Neural crest cell (in vitro differentiated cells): ENCODE measurements at places on chromosomes 16 and 17. TPM values are rescaled to one million over a fixed set of nuclear protein-coding genes. Genes with fewer than 3 reads are reported as not detected.

DNA sequence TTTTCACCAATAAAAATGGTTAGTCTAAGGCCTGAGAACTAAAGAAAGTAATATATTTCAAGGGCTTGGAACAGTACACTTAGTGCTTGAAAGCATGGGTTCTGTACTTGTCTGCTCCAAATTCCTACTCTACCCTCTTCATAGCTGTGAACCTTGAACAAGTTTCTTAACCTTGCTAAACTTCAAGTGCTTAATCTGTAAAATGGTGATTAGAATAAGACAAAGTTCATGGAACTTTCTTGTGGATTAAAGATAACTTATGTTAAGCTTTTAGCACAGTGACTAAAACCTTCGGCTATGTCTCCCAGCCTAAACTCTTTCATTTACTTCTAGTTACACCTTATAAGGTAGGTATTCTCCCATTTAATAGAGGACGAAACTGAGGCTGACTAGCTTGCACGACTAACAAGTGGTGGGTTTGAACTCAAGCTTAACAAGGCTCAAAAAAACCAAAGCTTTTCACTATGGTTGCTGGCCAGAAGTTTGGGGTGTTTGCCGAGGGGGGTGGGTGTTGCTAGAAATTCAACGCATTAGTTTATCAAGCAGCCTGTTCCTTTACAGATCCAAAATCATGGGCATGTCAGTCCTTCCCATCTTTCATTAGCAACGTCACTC lies 28.8 kb downstream of the CDRT4 start:
- DNase-seq: no peak
- H3K27ac ChIP-seq: no peak overlapping the region
- H3K4me1 ChIP-seq: peaks cover 51% of the 10 kb centered on the region
- peaks cover 32% of the 10 kb centered on the region for H3K36me3 ChIP-seq
- H3K27me3 ChIP-seq: no peaks in the 10 kb centered on the region
- H3K4me3 ChIP-seq: no peak overlapping the region

- peak overlapping the region; percentile 57 for H3K27ac ChIP-seq
- no peaks in the 10 kb centered on the region for H3K36me3 ChIP-seq
- H3K27me3 ChIP-seq: no peaks in the 10 kb centered on the region
- H3K4me1 ChIP-seq: peaks cover 59% of the 10 kb centered on the region
- DNase-seq: no peak
Observed at GRCh38 chr16:17350207-17350606, 120.6 kb downstream of the XYLT1 start.

DNA sequence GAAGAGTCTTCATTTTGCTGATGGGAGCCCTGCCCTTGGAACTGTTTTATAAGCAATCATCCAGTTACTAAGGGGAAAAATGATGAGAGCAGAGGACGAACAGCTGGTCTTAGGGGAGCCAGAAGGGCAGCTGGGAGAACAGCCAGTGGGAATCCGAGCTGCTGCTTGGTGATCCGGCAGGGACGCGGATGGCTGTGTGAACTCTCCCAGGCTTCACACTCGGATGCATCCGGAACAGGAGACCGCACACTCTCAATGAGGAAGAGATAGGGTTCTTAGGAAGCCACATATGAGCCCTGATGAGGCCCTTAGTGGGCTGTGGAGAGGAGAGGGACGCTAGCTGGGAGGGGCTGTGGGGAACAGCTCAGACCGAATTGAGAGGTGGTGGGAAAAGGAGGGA lies 5.0 kb upstream of the CACNG5 start:
- H3K27ac ChIP-seq: no peak overlapping the region
- peaks cover 75% of the 10 kb centered on the region for H3K27me3 ChIP-seq
- no peak overlapping the region for H3K4me3 ChIP-seq

DNA sequence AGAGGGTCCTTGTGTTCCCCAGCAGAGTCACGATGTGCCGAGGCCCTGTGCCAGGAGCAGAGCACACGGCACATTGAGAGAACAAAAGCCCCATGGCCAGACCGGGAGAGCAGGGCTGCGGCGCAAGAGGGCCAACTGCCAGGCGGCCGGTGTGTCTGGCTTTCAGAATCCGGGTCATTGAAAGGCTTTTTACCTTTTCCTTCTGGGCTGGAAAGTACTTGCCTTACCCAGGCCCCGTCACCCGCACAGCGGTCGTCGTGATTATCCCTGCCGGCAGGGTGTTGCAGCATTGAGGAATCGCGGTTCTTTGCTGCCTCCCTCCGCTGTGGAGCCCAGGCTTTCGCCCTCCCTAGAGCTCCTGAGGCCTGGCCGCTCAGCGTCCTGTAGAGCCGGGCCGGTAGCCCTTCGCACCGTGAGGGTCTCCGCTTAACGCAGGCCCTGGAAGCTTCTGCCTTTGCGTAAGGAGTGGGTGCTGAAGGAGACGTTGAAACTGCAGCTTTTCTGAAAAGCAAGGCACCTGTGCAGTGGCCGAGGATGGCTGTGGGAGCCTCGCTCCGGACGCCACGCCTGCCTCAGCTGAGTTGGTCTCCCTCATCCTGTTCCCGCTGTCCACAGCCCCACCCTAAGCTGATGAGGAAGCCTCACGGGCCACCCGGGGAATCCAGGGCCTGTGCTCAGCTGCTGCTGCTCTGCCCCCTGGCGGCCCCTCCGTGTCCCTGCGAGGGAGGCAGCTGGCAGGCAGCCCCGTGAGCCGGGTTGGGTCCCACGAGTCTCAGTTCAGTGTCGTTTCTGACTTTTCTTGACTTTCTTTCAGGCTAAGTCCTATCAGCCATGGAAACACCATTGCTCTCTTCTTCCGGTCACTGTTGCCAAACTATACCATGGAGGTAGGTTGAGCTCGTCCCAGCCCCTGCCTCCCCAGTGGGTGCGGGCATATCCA lies 8.6 kb upstream of the MC1R start:
- no peak overlapping the region for H3K27ac ChIP-seq
- peaks cover 2% of the 10 kb centered on the region for H3K4me1 ChIP-seq
- no peaks in the 10 kb centered on the region for H3K27me3 ChIP-seq
- no peak overlapping the region for H3K4me3 ChIP-seq
- peaks cover 23% of the 10 kb centered on the region for H3K36me3 ChIP-seq
- peak; percentile 71 for DNase-seq

GRCh38 chr17:61323003-61323908 lies 76.4 kb upstream of the TBX2 start:
- DNase-seq: no peak
- H3K36me3 ChIP-seq: no peaks in the 10 kb centered on the region
- H3K4me1 ChIP-seq: peaks cover 68% of the 10 kb centered on the region
- peak overlapping the region; percentile 24 for H3K27ac ChIP-seq

DNA sequence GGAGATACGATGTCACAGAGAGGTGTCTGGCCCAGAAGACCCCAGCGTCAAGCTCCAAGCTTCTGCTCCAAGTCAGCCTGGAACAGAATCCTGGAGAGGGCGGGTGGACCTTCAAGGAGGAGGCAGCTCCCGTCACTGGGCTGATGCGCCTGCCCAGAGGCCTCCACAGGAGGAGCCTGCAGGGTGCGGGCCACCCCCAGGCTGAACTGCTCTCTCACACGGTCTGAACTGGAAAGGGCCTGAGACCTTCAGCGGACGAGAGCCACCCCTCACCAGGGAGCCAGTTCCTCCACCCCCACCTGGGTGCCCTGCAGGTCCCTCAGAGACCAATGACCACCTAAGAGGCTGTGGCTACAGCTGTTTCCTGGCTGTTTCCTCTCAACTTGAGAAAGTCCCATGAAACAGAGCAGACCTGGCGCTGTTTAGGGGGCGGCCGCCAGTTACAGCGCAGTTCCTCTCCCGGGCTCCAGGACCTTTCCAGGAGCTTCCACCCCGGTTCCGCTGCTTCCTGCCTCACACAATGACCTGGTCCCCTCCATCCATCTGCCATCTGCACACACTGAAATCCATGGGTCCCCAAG lies 36.0 kb upstream of the KLHDC4 start:
- H3K4me1 ChIP-seq: peaks cover 4% of the 10 kb centered on the region
- no peak overlapping the region for H3K27ac ChIP-seq
- no peaks in the 10 kb centered on the region for H3K27me3 ChIP-seq
- no peak overlapping the region for H3K4me3 ChIP-seq
- no peak for DNase-seq

DNA sequence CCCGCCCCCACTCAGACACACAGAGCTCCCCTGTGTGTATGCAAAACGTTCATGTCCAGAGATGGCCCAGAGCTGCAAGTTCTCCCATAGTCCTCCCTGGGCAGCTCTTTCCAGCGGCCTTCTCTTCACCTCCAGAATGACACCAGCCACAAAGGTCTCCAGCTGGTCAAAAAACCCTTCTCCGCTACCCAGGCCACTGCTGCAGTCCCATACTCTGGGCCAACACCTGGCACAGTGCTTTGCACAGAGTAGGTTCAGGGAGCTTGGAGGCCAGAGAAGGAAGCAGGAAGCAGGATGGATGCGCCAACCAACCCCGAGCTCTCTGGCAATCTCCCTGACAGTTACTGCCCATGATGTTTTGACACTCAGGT lies 1.1 kb upstream of the STAT5B start:
- H3K4me1 ChIP-seq: peaks cover 48% of the 10 kb centered on the region
- H3K4me3 ChIP-seq: peak overlapping the region; percentile 84
- H3K27me3 ChIP-seq: no peaks in the 10 kb centered on the region

GRCh38 chr17:82072827-82073226 lies 7.2 kb upstream of the DUS1L start:
- DNase-seq: no peak
- peak overlapping the region; percentile 49 for H3K4me3 ChIP-seq
- no peaks in the 10 kb centered on the region for H3K4me1 ChIP-seq

GRCh38 chr17:82909322-82909904 lies 69.6 kb upstream of the ZNF750 start:
- no peak overlapping the region for H3K27ac ChIP-seq
- no peaks in the 10 kb centered on the region for H3K4me1 ChIP-seq
- no peak for DNase-seq
- no peaks in the 10 kb centered on the region for H3K27me3 ChIP-seq
- H3K4me3 ChIP-seq: no peak overlapping the region

- no peaks in the 10 kb centered on the region for H3K36me3 ChIP-seq
- H3K27me3 ChIP-seq: peaks cover 7% of the 10 kb centered on the region
- H3K4me3 ChIP-seq: peak within 1 kb of the TSS; percentile 86
- peak within 1 kb of the TSS; percentile 75 for H3K27ac ChIP-seq
- peak; percentile 71 for DNase-seq
- H3K4me1 ChIP-seq: peaks cover 14% of the 10 kb centered on the region
Observed at GRCh38 chr16:15434425-15435215, at the start of gene BMERB1. Gene BMERB1, plus strand, starts transcription at chr16:15434588. Its CDS starts 66 bp downstream, at chr16:15434654.

LRRC36 gene
- total RNA-seq: 0.21 TPM in 1 of 2 replicates, not detected in the other

CFAP119 gene
- total RNA-seq: 14.4 and 18.5 TPM in 2 replicates

CPHXL2 gene
- total RNA-seq: not detected in 2 replicates

PRSS53 gene
- 3.7 and 4.4 TPM in 2 replicates for total RNA-seq

PABPN1L gene
- total RNA-seq: not detected in 2 replicates

MYH2 gene
- total RNA-seq: 0.05 and 0.37 TPM in 2 replicates

PRDM7 gene
- not detected in 2 replicates for total RNA-seq
